ENCODE measurements at places on chromosomes 11 and 22.

GRCh38 chr11:111764621-111765020 is 1.6 kb downstream of the PPP2R1B start:
- DNase-seq = no peak

DNA sequence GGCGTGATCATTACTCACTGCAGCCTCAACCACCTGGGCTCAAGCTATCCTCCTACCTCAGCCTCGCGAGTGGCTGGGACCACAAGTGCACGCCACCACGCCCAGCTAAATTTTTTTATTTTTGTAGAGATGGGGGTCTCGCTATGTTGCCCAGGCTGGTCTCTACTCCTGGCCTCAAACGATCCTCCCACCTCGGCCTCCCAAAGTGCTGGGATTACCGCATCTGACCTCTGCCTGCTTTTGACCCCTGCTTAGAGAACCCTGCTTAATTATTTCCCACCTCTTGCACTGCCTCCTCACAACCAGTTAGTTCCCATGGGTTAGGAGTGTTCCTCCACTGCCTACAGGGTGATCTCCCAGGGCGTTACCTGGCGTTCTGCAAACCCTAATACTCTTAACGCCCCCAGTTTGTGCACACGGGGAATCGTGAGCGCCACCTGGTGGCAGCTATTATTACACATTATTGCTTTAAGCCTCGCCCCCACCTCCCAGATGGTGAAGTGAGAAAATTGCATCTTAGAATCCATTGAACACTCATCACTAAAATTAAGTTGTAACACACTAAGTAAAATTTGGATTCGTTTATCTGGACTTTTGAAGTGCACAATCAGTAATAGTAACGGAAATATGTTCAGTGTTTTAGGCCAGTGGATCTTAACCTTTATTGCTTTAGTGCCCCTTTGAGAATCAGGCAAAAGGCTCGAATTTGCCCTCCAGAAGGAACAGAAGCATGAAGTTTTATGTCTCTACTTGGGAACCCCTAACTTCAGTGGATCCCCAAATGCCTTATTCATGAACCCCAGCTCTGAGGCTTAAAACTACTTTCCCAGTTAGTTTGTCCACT is 61.4 kb upstream of the ASPHD2 start:
- DNase-seq = peak; percentile 25

GRCh38 chr11:100010393-100010792 is 676.7 kb upstream of the ARHGAP42 start:
- no peak for DNase-seq

DNA sequence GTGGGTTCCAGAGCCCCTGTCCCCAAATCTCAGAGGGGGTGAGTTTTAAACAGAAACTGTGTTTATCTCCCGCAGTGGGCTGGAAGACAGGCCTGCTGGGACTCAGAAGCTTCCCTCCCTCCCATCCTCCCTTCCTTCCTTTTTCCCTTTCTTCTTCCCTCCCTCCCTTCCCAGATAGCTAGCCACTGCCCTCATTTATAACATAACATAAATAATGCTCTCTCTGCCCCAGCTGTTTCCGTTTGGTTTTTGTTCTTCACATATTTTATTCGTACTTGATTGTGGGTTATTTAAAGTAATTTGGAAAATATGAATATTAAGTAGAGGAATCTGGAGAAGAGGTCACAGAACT is 140.9 kb downstream of the TEAD1 start:
- DNase-seq = no peak

GRCh38 chr22:29078036-29078868 is 5.4 kb downstream of the KREMEN1 start:
- DNase-seq = no peak

DNA sequence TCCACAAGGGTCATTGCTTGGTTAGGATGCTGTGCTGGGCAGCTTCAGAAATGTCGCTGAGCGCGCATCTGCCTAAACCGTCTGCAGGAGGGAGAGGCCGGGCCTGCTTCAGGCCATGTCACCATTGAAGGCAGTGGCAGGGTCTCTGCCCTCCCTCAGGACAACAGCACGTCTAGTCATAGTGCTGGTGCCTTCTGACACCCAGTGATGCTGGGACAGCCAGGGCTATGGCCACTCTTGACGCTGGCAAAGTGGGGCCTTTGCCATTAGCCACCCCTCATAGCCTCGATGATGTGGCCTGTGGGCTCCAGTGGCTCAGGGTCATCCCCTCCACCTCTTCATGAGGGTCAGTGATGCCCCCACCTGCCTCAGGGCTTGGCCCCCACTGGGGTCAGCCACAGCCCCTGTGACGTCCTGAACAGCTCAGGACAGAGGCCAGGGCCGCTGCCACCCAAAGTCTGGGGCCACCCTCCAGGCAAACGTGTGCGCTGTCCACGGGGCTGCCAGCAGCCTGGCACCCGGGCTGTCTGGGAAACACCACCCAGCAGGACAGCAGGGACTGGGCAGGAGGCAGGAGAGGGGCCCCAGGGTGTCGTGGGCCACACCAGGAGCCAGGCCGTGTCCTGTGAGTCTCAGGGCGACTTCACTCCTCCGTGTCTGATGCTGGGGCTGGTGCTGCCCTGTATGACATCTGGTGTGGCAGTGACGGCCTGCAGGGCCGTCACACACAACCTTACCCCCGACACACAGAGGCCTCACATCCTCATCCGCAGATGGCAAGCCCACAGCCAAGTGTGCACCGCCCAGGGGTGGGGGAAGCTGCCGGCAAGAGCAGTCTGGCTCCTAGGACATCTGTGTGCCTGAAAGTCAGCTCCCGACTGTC is 42.5 kb downstream of the CERK start:
- no peak for DNase-seq

DNA sequence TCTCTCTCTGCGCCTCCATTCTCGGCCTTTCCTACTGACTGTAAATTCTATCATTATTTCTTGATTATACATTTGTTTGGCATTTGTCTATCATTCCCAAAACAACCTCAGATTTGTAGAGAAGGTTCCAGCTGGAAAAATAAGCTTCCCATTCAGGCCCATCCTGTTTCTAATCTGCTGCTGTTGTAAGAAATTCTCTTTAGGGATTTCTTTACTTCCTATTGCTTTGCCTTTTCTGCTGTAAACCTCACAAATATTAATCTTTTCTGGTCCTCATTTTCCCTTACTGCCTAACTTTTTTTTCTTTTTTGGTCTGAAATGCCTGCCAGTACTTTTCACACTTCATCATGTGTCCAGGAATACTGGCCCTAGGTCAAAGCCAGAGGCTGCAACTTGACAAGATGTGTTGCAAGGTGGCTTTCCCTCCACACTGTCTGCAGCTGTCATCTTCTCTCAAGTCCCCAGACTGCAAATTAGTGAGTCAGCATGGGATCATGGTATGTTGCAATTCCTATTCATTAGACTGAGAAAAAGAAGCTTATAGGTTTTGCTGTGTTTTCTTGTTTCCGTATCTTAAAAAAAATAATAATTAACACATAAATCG is 858.7 kb upstream of the CHORDC1 start:
- DNase-seq = no peak

DNA sequence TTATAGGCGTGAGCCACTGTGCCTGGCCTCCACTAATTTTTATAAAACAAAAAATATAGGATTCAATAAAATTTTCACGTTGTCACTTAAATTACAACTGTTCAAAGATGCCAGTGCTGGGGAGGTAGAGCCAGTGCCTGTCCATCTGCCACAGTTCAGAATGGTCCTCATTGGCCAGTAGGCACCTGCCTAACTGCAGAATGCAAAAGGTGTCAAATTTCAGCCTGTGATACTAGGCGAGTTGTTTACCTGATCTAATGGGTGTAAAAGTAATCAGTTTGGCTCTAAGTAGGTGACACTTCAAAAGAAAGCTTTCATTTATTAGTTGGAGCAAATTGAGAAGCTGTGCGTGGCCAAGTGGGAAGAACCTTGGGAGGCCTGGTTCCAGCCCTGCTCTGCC is 2.4 kb downstream of the SMARCB1 start:
- DNase-seq = no peak

DNA sequence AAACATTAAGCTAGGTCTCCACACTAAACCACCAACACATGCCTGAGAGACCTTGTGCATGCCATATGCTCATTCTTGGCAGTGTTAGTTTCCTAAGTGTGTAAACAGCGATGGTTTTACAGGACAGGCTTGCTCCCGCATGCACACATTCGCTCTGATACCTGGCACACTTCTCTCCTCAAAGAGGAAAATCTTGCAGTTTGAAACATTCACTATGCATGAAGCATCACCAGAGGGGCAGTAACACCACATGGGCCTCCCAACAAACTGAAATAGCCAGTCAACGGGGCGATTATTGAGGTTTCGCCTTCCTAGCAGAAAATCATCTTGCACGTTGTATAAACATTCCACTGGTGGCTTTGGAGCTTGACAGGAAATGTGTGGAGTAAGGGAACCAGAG is 52.6 kb downstream of the ABTB2 start:
- no peak for DNase-seq

DNA sequence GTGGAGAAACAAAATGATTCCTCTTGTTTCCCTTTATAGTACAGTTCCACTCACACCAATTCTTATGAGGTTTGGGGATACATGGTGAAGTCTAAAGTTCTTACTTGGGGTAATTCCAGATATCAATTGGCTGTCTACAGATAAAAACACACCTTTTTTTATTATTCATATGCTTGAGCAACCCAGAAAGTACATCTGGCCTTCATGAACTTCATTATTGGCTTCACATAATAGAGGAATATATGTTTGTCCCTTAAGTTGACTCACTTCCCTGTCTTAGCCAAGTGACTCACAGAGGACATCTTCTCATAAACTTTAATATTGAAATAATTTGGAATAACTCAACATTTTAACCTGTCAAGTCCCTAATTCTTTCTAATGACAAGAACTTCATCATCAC is 36.3 kb upstream of the SOX6 start:
- no peak for DNase-seq

DNA sequence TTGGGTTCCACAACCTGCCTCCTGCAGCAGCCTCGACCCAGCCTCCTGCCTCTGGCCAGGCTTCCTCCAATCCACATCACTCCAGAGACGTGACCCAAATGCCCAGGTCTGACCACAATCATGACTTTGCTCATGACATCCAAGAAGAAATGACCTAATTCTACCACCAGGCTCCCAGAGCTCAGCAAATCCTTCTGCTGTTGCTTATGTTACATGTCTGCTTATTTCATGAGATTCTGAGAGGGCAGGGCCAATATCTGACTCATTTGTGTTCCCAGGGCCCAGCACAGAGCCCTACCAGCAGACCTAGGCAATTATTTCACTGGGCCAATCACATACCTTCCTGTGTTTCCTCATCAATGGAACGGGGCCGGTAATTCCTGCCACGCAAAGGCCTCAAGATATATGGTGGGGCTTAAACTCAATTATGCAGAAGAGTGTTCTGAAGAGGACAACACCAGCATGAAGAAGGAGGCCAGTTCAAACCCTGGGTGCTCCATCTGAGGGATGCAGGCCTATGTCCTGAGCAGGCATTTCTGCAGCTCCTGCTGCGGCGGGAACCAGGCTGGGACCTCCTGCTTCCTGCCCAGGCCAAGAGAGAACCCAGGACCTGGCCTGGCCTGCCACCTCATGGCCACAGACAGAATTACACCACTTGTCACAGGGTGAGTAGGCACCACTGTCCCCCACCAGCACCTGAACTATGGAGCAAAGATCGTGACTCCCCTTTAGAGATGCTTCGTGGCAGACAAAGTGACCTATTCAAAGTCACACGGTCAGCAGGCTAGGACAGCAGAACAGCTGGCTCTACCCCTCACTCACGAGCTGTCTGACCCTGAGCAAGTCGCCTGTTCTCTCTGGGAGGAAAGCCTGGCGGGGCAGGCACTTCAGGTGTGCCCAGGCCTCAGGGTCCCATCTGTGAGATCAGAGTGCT is 5.9 kb downstream of the CENPM start:
- DNase-seq = peak; percentile 85

GRCh38 chr11:111765320-111765983 is 737 bp downstream of the PPP2R1B start:
- no peak for DNase-seq

GRCh38 chr22:45917146-45917545 is 59.8 kb downstream of the WNT7B start:
- DNase-seq = no peak

Measured in activated B cell treated with CpG ODN at 0.5 μM for 24 hours (primary cell).